Testis (tissue), 5 donors: ENCODE measurements at places on chromosomes 4 and X.

GRCh38 chr4:133156096-133156495 lies 7.0 kb downstream of the PCDH10 start:
- no peak for DNase-seq

- DNase-seq = no peak
Observed at GRCh38 chrX:117002981-117003380, 540.2 kb upstream of the CT83 start.

DNA sequence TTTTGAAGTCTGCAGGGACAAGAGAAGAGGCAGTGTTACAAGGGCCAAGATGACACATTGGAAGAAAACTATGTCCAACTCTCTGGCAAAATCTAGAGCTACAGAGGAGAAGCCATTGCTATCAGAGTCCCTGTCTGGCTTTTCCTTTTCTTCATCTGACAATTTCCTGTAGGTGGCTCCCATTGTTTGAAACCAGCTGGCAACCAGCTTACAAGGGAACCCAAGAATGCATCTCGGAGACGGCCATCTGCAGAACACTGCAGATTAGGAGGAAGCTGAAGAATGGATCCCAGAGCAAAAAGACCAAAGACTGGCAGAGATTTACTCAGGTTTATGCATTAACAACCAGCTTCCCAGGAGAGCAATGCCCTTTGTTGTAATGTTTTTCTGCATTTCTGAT lies 216.2 kb upstream of the CTSO start:
- no peak for DNase-seq

DNA sequence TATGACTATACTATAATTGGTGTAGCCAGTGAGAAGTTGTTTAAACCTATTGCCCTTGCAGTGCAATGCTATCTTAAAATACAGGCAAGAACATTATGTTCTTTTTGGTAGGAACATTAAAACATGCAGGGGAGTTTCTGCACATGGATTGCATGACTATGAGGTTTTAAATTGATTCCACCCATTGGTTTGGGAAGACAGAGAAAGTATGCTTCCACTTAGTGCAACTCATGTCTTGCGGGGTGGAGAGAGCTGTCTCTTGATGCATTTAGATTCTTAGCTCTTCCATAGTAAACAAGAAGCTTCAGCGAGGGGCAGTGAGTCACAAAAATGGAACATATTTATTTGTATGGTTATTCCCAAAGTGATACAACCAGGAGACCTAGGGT lies 39.5 kb upstream of the RASL11B start:
- DNase-seq = no peak

DNA sequence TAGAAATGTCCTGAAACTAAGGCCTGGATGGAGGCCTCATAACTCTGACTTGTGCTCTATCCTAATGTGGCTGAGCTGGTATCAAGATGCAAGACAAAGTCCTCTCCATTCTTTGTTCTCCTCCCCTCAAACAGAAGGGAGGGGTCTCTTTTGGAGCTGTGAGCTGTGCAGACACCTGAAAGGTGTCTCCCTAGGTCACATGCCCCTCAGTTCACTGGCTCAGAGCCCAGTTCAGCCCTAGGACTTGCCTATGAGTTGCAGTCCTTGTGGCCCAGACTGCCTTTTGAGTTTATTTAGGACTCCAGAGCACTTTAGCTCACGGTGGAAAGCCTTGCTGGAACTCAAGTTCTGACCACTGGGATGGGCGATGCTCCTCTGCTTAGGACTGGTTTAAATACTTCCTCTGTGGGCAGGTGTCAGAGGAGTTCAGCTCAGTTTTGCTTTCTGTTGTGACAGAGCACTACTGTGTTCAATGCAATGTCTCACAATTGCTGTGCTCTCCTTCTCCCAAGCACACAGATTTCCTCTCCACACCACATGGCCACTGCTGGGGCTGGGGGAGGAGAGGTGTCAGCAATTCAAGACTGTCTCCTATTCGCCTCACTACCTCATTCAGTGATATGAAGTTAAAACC lies 84.8 kb upstream of the ZNF827 start:
- DNase-seq = no peak

GRCh38 chr4:26150948-26151347 lies 169.9 kb upstream of the RBPJ start:
- no peak for DNase-seq

- DNase-seq = no peak
Observed at GRCh38 chr4:579543-580175, 3.6 kb upstream of the TMEM271 start.

- no peak for DNase-seq
Observed at GRCh38 chr4:3174371-3175338, 74.3 kb upstream of the MSANTD1 start.

GRCh38 chr4:141255016-141255415 lies 34.3 kb downstream of the ZNF330 start:
- no peak for DNase-seq

DNA sequence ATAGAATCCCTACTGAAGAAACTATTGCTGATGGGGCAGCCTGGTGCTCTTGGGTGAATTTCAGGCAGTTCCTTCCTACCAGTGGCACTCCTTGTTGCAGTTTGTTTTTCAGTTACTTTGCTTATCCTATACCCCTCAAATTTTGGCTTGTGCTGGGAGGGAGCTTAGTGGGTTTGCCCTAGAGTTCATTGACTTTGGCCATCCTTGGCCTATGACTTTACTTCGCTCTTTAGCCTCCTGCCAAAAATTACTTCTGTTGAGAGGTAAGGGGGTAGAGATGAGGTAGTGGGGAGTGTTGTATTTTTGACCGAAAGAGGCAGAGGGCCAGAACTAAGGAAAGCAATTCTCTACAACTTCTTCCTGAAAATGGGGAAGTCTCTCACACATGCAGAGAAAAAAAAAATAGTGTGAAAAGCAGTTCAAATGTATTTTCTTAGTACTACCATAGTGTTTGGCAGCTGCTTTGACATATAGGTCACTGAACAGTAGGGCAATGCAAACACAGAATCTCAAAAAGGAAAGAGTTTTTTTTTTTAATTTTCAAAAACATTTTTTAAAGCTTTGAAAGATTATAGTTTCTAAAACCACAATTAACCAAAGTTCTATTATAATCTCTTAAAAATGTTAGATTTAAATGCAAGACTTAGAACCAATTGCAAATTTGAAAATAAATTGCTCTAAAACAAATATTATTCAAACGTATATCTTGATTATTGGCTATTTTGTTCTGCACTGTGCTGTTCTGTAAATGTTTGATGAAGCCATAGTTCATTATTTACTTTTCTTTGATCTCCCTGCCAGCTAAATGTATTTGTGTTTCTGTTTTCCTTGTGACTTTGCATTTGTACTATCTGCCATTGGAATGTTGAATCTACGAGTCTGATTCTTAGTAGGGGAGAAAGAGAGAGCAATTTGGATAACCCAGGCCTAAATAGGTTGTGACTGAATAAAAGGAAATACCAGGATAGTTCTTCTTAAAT lies 73.6 kb downstream of the DCK start:
- no peak for DNase-seq

DNA sequence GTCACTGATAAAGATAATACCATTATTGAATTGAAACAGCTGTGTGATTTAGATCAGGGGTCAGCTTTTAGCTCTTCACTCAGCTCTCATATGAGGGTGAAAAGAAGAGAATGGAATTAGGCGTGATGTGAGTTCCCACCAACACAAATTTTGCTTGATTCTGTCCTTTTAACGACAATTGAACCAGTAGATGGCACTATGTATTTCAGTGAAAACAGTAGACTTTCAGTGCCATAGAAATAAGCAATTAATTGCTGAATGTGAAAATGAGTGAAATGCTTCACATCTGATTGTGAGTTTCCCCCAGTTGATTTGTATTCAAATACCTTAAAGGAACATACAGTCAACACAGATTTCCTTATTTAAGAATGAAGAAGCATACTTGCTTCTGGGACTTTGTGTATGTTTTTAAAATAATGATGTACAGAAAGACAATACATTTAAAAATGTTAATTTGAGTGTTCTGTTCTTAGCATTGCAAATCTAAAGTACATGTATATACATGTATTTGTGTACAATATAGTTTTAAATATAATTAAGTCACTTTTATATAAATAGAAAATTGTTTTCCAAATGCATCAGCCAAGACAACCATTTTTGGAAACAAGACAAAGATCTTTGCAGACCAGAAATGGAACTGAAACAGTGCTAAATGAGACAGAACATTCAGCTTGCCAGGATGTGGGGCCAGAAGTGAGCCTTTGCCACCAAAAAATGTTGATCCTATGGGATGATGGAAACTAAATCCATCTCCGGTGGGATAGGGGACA lies 178.8 kb downstream of the SNCA start:
- no peak for DNase-seq

- DNase-seq = no peak
Observed at GRCh38 chr4:115824630-115825029, 711.2 kb upstream of the NDST4 start.

- DNase-seq = no peak
Observed at GRCh38 chrX:65586491-65586890, 51.9 kb upstream of the LAS1L start.

DNA sequence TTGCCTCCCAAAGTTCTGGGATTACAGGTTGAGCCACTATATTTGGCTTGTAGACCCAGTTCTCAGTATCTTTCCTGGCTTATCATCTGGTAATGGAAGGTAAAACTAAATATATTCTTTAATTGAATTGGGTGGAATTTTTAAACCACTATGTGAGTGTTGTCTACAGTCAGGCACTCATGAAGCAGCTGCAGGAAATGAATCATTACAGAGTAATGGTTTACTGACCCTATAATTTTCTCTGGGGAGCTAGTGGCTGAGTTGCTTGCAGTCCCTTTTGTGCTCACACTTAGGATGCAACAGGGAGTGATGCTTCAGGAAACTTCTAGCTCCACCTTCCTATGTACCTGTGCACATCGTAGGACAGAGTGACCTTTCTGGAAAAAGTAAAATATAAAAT lies 4.1 kb upstream of the UGT2B7 start:
- DNase-seq = no peak

GRCh38 chr4:54525602-54526001 lies 132.2 kb upstream of the KIT start:
- DNase-seq = no peak

DNA sequence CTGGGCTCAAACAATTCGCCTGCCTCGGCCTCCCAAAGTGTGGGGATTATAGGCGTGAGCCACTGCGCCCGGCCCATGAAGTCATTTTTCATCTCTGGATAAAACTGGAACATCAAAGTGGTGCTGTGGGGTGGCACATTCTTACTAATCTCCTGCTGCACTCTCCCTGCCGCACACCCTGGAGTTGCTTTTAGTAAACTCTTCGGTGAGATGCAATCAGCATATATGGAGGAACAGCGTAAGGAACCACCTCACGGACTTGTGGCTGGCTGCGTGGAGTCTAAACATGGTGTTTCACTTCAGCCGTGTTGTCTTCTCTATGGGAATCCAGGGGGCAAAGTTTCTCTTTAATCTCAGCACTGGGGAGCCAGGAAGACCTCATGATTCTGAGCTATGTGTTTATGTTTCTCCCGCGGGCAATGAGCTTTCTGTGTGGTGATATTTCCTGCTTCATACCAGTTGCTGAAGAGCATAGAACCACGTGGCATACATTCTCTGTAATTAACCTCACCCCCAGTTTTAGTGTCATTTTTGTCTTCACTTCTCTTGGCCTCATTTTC lies 2.1 kb upstream of the RHOH start:
- DNase-seq = no peak

- DNase-seq = no peak
Observed at GRCh38 chr4:17558941-17559708, 17.9 kb upstream of the LAP3 start.

DNA sequence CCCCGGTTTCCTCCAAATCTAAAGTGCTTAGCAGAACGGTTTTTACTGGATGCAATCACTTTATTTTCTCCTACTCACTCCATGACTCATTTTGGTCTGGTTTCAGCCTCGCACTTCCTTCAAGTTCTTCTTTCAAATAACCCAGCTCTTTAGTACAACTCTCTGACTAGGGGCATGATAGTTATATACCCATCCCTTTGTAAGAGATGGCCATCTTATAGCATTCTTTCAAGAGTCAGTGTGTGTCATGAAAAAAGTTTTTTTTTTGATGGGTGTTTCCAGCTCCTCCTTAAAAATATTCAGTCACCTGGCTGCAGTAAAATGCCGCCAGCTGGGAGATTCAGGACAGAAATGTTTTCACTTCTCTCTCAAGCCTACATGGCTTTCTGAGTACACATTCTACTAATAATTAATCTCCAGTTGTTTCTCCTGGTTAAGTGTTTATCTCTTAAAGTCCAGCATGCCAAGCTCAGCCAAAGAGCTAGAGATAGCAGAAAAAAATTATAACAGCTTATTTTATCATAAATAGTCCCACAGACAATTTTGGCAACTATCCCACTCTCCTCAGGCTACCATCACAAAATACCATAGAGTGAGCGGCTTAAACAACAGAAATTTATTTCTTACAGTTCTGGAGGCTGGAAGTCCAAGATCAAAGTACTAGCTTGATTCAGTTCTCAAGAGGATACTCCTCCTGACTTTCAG lies 139.3 kb downstream of the GASK1B start:
- DNase-seq = no peak

- DNase-seq = no peak
Observed at GRCh38 chr4:153116801-153117200, 87.4 kb upstream of the TRIM2 start.

- DNase-seq = no peak
Observed at GRCh38 chrX:72105436-72105835, 26.3 kb downstream of the RTL5 start.

- no peak for DNase-seq
Observed at GRCh38 chr4:84697615-84698201, 114.8 kb downstream of the CDS1 start.

DNA sequence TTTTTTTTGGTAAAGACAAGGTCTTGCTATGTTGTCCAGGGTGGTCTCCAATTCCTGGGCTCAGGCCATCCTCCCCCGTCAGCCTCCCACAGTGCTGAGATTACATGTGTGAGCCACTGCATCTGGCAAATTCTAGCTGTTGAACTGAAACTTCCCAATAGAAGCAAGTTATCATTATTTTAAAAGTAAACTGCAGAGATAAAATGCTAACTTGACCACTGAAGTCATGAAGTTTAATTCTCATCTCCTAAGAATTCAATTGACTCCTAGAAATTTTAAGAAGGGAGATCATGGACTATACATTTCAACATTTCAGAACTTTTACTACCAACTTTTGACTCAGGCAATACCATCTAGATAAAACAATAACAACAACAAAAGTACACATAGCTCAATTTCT lies 11.7 kb upstream of the EXOSC9 start:
- no peak for DNase-seq

GRCh38 chrX:143701460-143701859 lies 19.1 kb downstream of the SPANXN2 start:
- no peak for DNase-seq

DNA sequence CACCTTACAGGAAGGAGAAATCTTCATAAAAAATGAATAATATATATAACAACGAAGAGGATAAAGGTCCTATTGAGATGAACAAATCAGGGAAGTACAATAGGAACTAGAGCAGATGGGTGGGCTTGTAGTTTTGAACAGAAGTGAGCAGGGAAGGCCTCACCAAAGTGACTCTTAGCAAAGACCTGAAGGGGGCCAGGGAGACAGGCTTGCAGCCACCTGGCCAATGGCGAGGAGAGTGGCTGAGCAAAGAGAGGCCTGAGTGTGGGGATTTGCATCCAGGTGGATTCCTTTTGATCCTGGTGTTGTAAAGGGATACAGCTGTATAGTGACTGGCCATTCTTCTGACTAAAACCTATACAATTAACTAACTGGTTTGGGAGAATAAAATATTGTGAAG lies 354.1 kb downstream of the CAMK2D start:
- DNase-seq = no peak

- peak; percentile 76 for DNase-seq
Observed at GRCh38 chr4:150078041-150078578, at the start of gene DCLK2. TSS of gene DCLK2 (plus strand) at chr4:150078445. CDS start at chr4:150079028, 583 bp downstream.
